ENCODE measurements at places on chromosomes 7 and 10.

- DNase-seq: no peak
These were observed 18.4 kb upstream of the ZCCHC24 start for GRCh38 chr10:79463578-79464496.

DNA sequence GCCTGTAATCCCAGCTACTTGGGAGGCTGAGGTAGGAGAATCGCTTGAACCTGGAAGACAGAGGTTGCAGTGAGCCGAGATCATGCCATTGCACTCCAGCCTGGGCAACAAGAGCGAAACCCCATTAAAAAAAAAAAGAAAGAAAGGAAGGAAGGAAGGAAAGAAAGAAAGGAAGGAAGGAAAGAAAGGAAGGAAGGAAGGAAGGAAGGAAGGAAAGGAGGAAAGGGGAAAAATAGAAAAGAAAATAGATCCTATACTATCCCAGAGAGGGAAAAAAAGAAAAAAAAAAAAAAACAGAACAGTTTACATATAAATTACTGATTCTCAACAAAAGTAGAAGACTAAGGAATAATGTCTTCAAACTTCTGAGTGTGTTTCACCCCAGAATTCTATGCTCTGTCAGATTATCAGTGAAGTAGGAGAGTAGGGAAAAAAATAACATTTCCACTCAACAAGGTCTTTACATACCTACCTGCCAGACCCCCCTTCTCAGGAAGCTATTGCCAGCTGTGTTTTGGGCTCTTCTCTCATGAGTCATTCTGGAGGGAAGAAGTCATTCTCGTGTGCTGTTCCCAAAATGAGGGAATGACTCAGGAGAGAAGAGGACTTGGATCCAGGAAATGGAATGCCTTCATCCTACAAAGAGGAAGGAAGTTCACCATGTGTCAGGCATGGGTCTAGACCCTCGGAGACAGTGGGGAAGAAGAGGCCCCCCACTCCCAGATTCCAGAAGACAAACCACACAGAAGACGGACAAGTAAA is 20.9 kb downstream of the RGS10 start:
- DNase-seq: no peak

DNA sequence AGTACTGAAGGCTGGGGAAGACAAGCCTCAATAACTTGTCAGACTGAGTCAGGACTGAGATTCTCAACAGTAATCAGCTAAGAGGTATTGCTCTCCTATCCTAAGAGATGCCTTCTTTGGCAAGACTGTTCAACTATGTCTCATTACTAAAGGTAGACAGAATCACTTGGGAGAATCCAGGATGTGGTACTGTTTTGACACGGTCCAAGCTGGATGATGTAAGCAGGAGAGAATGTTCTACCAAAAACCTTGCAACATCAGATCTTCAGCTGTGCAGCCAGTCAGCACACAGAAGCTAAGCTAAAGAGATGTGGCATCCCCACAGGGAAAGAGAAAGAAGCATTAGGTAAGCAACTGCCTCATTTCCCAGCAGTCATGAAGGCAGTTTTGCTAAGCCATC is 391.4 kb downstream of the NRG3 start:
- no peak for DNase-seq

GRCh38 chr10:105239311-105240219 is 598.5 kb downstream of the SORCS3 start:
- DNase-seq: no peak

GRCh38 chr10:125928928-125929585 is 32.7 kb downstream of the FANK1 start:
- no peak for DNase-seq

GRCh38 chr7:158487631-158488151 is 99.9 kb downstream of the PTPRN2 start:
- DNase-seq: no peak
